ENCODE measurements at places on chromosomes 7 and 10.

- H3K36me3 ChIP-seq = no peaks in the 10 kb centered on the region
- no peaks in the 10 kb centered on the region for H3K27me3 ChIP-seq
- no peak overlapping the region for H3K4me3 ChIP-seq
- no peak for DNase-seq
- no peak overlapping the region for H3K27ac ChIP-seq
- H3K4me1 ChIP-seq = no peaks in the 10 kb centered on the region
These were observed 175.0 kb upstream of the PITRM1 start for GRCh38 chr10:3347413-3348182.

GRCh38 chr7:33789871-33790630, 115.3 kb upstream of the BMPER start:
- H3K36me3 ChIP-seq = 0 out of 2 replicates have a peak, but pooled peaks cover 4% of the 10 kb centered on the region
- H3K4me1 ChIP-seq = 0 out of 2 replicates have a peak, but pooled peaks cover 2% of the 10 kb centered on the region
- DNase-seq = no peak
- no peaks in the 10 kb centered on the region for H3K27me3 ChIP-seq
- no peak overlapping the region for H3K4me3 ChIP-seq
- no peak overlapping the region for H3K27ac ChIP-seq

- H3K27me3 ChIP-seq = no peaks in the 10 kb centered on the region
- H3K4me1 ChIP-seq = no peaks in the 10 kb centered on the region
- peak; percentile 47 for DNase-seq
- H3K4me3 ChIP-seq = no peak overlapping the region
- no peak overlapping the region for H3K27ac ChIP-seq
These were observed 76.9 kb downstream of the RNF216 start for GRCh38 chr7:5704534-5704922.

- peaks cover 12% of the 10 kb centered on the region for H3K4me1 ChIP-seq
- H3K36me3 ChIP-seq = 0 out of 2 replicates have a peak, but pooled peaks cover 3% of the 10 kb centered on the region
- peak overlapping the region; percentile 55 for H3K4me3 ChIP-seq
- H3K27ac ChIP-seq = no peak overlapping the region
These were observed 465 bp downstream of the SEPHS1 start for GRCh38 chr10:13347500-13348156.

- no peaks in the 10 kb centered on the region for H3K4me1 ChIP-seq
- H3K27me3 ChIP-seq = no peaks in the 10 kb centered on the region
- H3K27ac ChIP-seq = no peak overlapping the region
- no peak for DNase-seq
These were observed 277.7 kb downstream of the DNAJB6 start for GRCh38 chr7:157614457-157615020.

GRCh38 chr7:99621271-99621670, 4.5 kb downstream of the ZSCAN25 start:
- no peak overlapping the region for H3K27ac ChIP-seq
- no peak overlapping the region for H3K4me3 ChIP-seq
- no peaks in the 10 kb centered on the region for H3K4me1 ChIP-seq
- H3K27me3 ChIP-seq = no peaks in the 10 kb centered on the region

DNA sequence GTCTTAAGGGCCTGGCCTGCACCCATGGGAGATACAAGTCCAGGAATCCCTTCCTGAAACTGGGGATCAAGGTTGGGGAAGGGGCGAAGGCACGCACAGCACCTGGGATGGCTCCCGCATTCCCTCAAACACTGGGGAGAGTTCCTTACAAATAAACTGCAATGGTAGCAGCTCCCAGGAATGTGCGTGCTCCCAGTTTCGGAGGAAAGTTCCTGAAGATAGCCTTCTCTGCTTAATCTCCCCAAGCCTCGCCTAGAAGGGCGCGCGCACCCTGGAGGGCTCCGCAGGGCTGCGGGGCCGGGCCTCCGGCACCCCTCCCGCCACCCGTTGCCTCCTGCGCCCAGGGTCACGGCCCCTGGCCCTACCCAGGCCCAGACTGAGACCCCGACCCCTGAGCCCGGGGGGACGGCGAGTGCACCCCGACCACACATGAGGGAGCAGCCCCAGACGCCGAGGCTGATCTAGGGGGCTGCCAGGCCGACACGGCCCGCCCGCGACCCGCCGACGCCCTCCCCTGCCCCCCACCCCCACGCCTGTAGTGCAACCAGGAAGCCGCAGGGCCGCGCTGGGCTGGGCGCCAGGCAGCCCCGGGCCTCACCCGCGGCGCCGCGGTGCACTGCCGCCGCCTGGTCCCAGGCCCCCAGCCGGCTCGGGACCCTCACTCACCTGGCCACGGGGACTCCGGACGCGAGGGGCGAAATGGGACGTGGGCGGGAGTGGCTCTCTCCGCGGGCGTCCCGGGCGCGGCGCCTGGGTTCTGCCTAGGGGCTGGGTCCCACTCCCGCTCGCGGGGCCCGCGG, 460 bp downstream of the ANXA11 start:
- DNase-seq = no peak
- no peaks in the 10 kb centered on the region for H3K36me3 ChIP-seq
- H3K27ac ChIP-seq = no peak overlapping the region
- H3K4me3 ChIP-seq = peak overlapping the region; percentile 87
- no peaks in the 10 kb centered on the region for H3K27me3 ChIP-seq

DNA sequence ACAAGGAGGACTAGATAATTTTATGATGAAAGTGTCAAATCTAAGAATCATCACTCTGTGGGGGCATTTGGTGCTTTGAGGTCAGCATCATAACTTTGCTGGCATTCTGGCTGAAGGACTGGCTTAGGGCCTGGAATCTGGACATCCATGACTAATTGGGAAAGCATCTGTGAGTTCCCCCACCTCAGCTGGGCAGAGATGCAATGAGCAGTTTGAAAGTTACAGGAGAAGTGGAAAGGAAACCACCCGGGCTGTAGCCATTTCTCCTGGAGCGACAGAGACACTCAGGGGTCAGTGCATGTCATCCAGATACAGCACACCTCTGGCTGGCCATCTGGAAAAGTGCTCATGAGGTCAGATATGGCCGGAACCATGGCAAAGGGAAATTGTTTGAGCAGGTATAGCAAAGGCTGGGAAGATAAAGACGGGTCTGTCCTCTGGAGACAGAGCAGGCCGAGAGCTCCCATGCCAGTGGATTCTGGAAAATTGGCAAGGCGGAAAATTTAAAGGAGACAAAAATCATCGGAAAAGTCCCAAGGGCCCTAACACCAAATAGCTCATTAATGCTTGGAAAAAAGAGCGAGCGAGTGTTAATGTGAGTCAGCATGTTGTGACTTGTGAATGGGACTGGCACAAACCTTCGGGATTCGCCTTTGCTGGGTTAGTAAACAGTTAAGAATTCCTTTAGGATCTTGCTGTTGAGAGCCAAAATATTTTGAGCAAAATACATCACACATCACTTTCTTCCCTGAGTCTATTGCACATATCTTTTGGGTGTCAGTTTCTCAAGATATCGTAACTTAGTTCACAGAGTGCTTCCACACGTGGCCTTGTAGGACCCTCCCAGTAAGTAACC, 188.4 kb upstream of the AGK start:
- H3K27ac ChIP-seq = no peak overlapping the region
- no peaks in the 10 kb centered on the region for H3K27me3 ChIP-seq
- H3K36me3 ChIP-seq = no peaks in the 10 kb centered on the region

DNA sequence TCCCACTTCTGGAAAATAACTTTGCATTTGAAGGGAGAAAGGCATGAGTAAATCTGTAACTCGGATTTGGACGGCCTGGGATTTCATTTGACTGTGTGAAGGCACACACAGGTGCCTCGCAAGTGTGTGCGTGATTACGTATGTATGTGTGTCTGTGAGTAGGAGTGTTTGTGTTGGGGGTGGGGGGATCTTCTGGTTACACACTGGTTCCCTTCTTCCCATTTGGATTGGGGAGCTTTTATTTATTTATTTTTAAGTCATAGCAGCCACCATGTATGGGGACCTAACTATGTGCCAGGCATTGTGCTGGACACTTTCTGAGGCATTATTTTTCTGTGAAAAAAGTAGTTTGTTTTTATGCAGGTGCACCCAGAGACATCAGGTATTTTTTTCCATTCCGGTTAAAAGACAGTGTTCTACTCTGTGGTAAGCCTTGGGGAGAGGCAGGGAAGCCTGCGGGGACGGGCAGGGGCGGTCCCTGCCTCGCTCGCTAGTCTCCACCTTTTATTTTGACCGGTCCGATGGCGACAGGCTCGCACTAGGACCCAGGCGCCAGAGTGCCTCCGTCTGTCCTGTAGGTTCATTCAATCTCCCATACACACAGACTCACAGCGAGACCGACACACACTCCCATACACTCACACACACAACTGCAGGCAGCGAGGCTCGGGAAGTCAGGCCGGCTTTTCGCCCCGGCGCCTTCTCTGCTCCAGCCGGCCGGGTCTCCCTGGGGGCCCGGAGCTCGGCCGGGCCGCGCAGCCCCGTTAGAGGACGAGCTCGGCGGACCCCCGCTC, at the start of gene MXI1:
TSS of gene MXI1 (plus strand) at position 595 of the 794 bp plus-strand sequence. CDS start 204 bp downstream, outside the sequence.
- no peak within 1 kb of the TSS for H3K27ac ChIP-seq
- H3K4me3 ChIP-seq = peak within 1 kb of the TSS; percentile 49
- no peaks in the 10 kb centered on the region for H3K36me3 ChIP-seq
- peaks cover 14% of the 10 kb centered on the region for H3K27me3 ChIP-seq

GRCh38 chr7:102030696-102031095, 213.3 kb downstream of the CUX1 start:
- peaks cover 4% of the 10 kb centered on the region for H3K4me1 ChIP-seq
- H3K27ac ChIP-seq = no peak overlapping the region
- DNase-seq = no peak

- no peak for DNase-seq
- H3K36me3 ChIP-seq = no peaks in the 10 kb centered on the region
- no peaks in the 10 kb centered on the region for H3K27me3 ChIP-seq
- no peaks in the 10 kb centered on the region for H3K4me1 ChIP-seq
- no peak overlapping the region for H3K4me3 ChIP-seq
- H3K27ac ChIP-seq = no peak overlapping the region
These were observed 16.1 kb upstream of the TRPV6 start for GRCh38 chr7:142901426-142902259.

- H3K36me3 ChIP-seq = no peaks in the 10 kb centered on the region
- no peaks in the 10 kb centered on the region for H3K4me1 ChIP-seq
- no peak for DNase-seq
- no peak overlapping the region for H3K4me3 ChIP-seq
These were observed 67.0 kb upstream of the CAV2 start for GRCh38 chr7:116432527-116432916.

- DNase-seq = no peak
- no peaks in the 10 kb centered on the region for H3K27me3 ChIP-seq
- no peaks in the 10 kb centered on the region for H3K36me3 ChIP-seq
- H3K4me3 ChIP-seq = peak overlapping the region; percentile 92
These were observed 16.0 kb downstream of the MYOZ1 start for GRCh38 chr10:73625004-73625883.

DNA sequence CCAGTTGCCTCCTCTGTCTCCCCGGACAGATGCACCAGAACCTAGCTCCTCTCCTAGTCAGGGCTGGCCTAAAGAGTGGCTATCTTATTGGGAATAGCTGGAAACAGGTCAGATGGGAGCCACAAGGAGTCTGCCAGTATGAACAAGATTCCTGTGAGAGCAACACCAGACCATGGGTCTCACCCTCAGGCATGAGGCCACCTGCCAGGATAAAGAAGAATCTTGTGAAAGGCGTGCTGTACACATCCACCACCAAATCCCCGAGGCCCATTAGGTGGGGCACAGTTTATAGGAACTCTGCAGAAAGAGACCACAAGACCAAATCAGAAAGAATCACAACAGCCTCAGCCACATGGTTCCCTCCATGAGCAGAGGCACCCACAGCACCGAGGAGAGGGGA, 325.9 kb downstream of the TNS3 start:
- peaks cover 4% of the 10 kb centered on the region for H3K4me1 ChIP-seq
- H3K27ac ChIP-seq = no peak overlapping the region
- no peaks in the 10 kb centered on the region for H3K36me3 ChIP-seq
- DNase-seq = no peak
- H3K4me3 ChIP-seq = no peak overlapping the region
